ENCODE measurements at places on chromosomes 5 and 9.

DNA sequence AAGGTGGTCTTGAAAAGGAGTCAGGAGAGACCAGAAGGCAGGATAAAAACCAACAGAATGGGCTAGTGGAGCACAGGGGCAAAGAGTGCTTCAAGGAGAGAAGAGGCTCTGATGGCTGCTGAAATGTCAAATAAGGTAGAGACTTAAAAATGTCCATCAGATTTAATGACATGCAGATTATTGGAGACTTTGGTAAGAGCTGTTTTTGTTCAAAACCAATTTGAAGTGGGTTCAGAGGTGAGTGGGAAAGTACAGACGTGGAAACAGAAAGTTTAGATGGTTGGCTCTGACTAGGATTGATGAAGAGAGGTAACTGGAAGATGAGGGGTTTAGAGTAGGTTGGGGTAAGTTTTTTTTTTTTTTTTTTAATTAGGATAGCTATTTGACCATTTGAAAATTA is 14.1 kb downstream of the SLC25A46 start:
- DNase-seq: no peak

- no peak for DNase-seq
Observed at GRCh38 chr9:73089304-73089985, 62.2 kb upstream of the ANXA1 start.

GRCh38 chr5:14595189-14595588 is 13.6 kb downstream of the OTULINL start:
- DNase-seq: peak; percentile 55

- no peak for DNase-seq
Observed at GRCh38 chr9:38395653-38396370, 3.3 kb downstream of the ALDH1B1 start.

DNA sequence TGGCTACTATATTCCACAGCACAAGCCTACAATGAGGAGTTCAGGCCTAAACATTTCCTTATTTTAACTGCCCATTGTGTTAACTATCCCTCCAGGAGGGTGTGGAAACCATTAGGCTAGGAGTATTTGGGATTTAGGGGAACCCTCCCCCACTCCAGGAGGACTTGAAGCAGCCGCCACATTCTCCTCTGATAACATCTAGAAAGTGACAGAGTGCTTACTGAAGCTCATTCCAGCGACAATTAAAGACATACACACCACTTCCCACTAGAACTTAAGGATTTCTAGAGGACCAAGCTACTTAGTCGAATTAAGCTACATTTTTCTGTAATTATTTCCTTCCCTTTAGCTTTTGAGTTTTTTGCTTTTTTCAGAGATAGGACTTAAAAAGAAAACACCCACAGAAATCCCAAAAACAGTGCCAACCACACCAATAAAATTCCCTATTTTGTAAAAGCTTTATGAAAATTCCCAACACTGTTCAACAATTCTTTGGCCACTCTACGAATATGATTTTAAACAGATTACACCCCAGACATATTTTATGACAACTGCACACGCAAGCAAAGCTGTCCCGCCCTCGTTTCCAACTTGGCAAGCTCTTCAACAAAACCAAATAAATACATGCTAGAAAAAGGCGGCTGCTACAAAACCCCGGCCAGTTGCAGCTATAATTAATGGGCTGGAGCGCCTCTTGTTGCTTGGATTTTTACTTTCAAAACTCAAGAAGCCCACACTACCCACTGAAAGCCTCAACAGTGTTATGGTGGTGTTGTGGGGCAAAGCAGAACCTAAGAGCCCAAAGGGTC is 4.5 kb downstream of the ROR2 start:
- DNase-seq: no peak

GRCh38 chr5:85375525-85375924 is 990.8 kb upstream of the EDIL3 start:
- DNase-seq: no peak

- no peak for DNase-seq
Observed at GRCh38 chr5:74848553-74849025, 17.6 kb downstream of the FAM169A start.

DNA sequence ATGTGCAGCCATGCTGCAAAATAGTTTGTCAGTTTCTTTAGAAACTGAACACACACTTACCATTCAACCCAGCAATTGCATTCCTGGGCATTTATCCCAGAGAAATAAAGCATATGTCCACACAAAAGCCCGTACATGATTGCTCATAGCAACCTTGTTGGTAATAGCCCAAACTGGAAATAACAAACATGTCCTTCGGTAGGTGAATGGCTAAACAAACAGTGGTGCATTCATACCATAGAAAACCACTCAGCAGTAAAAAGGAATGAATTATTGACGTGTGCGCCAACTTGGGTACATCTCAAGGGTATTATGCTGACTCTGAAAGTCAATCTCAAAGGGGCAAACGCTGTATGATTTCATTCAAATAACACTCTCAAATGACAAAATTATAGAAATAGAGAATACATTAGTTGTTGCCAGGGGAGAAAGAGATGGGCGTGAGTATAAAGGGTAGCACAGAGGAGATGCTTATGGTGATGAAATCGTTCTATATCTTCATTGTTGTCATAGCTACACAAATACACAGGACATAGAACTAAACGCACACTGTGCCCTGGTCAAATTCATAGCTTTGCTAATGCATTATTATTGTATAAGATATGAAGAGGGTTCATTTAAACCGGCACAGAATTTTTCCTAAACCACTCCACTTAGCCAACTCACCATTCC is 58.2 kb downstream of the DRD1 start:
- DNase-seq: no peak

GRCh38 chr9:72360324-72360723 is 4.7 kb downstream of the ZFAND5 start:
- DNase-seq: no peak

DNA sequence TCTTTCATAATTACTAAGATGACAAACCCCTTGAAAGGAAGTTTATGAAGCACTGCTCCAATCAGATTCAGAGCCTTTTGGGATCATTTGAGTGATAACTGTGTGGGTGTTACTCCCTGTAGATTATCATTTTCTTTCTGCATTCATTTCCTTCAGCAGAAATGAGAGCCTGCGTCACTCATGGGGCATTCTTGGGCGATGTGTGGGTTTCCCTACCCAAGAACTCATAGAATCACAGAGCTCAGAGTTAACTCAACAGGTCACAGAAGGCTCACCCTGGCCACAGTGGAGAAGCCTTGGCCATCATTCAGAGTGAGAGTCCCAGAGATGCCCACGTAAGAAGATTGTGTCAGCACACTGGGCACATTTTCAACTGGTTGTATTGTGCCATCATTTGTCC is 401.9 kb downstream of the TLE4 start:
- no peak for DNase-seq

GRCh38 chr9:136784249-136784996 is 6.7 kb upstream of the TMEM141 start:
- DNase-seq: no peak

DNA sequence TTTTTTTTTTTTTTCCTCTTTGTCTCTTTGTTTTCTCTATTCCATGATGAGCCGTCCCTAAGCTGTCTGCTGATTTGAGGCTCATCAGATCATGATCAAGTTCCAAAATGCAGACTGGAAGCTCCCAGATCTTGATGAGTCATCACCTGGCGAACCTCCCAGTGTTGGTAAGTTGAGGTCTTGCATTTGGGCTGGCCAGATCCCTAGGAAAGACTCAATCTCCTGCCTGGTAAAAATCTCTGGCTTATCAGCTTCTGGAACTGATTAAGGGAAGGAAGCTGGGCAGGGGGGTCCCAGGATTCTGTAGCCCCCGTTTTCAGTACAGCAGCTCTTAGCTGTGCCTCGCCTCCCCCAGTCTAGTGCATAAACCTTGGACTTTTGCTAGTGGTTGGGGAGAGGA is 69.0 kb downstream of the TSPAN17 start:
- DNase-seq: no peak

DNA sequence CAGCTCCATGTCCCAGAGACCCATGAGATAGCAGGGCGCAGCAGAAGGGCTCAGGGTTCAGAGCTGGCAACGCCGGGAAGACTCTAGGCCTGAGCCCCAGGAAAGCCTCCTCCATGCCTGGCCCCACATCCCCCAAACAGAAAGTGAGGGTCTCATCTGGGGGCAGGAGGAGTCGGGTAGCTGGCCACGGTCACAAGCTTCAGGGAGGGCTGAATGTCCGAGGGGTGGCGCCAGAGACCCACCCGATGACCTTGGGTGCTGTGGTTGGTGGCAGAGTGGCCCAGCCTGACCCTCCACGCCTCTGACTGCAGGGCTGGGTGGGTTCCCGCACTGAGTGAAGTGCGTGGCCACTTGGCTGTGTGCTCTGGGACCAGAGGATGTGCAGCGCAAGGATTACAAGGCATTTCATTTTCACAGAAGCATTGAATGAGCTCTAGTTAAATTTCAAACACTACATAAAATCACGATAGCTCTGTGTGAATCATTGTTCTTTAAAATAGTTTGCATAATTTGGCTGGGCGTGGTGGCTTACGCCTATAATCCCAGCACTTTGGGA is 3.0 kb downstream of the C8G start:
- peak; percentile 36 for DNase-seq

- DNase-seq: no peak
Observed at GRCh38 chr5:158832731-158833130, 267.0 kb downstream of the EBF1 start.

DNA sequence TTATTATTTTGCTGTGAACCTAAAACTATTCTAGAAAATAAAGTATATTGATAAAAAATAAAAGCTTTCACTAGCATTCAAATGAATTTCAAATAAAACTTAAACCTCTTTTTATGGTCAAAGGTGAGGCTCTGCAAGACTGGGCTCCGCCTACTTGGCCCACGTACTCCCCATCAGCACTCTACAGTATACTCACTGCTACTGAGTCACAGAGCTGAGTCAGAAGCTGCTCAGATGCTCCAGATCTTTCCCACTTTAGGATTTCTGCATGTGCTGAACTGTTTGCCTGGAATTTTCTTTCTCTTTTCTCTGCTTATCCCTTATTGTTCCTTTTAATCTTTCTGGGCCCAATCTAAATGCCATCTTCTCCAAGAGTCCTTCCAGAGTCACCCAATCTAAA is 331.9 kb upstream of the CCNG1 start:
- DNase-seq: no peak

- DNase-seq: no peak
Observed at GRCh38 chr5:16740066-16740810, 123.4 kb upstream of the RETREG1 start.

GRCh38 chr9:125839317-125839716 is 92.1 kb downstream of the PBX3 start:
- no peak for DNase-seq

DNA sequence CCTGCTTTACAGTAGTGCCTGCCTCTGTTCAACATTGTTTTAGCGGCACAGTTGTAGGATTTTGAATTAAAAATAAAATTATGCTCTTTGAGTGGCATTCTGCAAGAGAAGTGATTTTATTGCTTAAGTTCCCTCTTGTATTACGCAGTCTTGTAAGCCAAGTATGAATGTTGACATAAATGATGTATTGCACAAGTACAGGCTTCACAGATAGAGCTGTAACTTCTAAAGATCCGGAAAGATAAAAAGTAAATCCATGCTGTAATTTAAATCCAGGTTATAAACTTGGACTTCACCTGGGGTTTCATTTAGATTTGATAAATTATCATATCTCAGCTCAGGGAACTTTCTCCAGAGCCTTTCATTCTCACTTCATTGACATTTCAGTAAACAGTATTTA is 1114.7 kb downstream of the PTPRD start:
- no peak for DNase-seq

DNA sequence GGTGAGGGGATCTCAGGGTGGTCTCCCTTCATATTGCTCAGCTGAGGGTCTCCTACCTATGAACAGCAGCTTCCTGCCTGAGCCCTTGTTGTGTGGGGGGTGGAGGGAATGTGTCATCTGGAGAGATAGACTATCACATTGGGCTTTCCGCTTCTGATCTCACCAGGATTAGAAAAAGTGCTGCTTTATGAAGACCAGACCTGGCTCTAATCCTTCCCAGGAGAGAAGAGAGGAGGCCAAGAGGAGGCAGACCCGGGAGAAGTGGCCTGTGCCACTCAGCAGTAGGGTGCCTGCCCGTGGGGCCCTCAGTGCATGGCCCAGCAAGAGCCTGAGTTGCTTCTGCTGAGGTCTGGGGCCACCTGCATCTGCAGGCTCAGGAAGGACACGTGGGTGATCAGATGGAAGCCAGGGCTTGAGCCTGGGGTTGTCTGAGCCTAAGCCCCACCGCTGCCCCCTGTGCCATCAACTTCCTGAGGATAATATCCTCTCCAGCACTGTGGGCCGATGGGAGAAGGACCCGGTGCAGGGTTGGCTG is 22.1 kb upstream of the COL5A1 start:
- no peak for DNase-seq

DNA sequence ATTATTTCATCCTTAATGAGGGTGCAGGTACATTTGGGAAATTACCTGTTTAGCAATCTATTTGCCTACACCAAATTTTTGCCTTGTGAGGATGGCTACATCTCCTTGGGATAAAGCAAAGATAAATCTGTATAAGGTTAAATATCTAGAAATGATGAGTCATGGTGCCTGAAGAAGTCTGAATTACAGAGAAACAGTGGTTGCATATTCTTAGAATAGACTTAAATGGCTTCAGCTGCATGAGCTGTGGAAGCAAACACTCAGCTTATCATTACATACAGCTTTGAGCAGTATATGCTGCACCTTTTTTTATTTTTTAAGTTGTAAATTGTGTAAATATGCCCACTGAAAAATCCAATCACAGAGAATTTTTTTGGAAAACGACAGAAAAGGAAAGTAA is 153.5 kb downstream of the RAPGEF6 start:
- no peak for DNase-seq

DNA sequence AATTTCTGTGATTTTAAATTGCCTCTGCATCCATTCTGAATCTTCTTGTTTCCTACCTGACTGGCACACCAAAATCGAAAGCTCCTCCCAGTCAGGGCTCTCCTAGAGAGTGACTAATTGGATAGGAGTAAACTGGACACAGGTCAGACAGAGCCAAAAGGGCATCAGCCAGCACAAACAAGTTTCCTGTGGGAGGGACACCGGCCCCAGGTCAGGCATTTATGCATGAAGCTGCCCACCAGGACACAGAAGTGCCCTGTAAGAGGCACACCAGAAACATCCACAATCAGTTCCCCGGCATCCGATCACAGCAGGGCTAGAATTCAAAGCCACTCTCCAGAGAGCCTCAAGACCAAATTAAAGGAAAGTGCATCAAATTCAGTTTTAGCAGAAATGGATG is 78.4 kb downstream of the SFXN1 start:
- DNase-seq: no peak

GRCh38 chr9:136762915-136763648 is 1.2 kb downstream of the LCN15 start:
- peak; percentile 63 for DNase-seq

- no peak for DNase-seq
Observed at GRCh38 chr9:125125523-125125922, 17.8 kb downstream of the SCAI start.

DNA sequence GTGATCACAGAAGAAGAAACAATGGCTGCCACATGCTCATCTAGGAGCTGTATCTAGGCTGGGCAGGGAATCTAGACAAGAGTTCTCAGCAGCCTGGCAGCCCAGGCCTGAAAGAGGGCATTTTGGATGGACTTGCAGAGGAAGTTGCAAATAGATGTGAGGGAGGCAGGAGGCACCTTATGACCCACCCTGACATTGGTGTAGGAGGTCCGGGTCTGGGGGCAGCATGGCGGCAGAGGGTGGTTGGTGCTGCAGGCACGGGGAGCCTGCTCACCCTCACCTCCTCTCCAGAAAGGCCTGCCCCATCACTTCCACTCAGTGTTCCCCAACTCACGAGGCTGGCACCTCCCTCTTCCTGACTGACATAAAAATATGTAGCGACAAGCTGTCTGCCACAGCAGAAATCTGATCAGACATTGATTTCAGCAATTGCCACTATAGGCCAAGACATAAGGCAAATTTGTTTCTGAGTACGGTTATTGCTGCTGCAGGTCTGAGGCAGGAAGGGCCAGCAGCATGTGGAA is 217.6 kb downstream of the PBX3 start:
- no peak for DNase-seq

Measured in CD4-positive, alpha-beta T cell treated with Interleukin-17A for 4 hours (primary cell).